Stimulated activated CD4-positive, alpha-beta T cell treated with anti-CD3 and anti-CD28 coated beads, TNF-alpha, amount 100 ng/mL, for 24 hours (primary cell): ENCODE measurements at places on chromosomes 5 and 9.

DNA sequence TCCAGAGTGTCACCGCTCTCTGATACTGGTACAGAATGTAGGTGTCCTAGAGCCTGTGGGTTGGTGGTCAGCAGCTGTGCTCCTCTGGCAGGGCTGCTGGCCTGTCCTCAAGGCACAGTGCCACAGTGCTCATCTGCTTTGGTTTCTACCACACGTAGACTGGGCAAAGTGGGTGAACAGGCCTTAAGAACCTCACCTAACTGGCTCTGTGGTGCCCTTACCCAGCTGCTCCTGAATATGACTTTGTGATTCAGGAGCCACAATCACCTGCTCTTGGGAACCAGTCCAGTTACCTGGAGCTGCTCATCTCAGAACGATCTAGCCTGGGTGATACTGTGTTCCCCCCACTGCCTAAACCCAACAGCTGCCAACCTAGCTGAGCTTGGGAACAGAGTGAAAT lies 6.4 kb downstream of the NOP16 start:
- DNase-seq, result no peak

GRCh38 chr9:127562841-127563401 lies 49.2 kb upstream of the STXBP1 start:
- DNase-seq, result no peak

GRCh38 chr9:70415476-70415875 lies 1.0 kb upstream of the KLF9 start:
- no peak for DNase-seq

DNA sequence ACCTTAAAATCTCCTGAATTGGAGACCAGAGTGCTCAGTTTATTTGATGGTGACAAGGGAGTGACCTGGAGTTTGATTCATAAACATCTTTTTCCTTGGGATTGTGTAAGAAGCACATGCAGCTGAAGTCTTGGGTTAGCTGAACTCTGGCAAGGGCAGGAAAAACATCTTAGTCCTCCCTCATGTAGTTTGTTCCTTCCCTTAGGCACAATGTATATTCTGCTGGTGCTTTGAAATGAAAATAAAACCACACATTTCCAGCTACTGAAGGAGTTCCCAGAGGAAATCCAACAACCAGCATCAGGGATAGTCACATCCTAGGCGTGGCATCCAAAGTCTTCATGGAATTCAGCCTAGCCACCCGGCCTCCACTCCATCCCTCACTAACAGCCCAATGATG lies 95.2 kb upstream of the PAPPA start:
- DNase-seq, result no peak

DNA sequence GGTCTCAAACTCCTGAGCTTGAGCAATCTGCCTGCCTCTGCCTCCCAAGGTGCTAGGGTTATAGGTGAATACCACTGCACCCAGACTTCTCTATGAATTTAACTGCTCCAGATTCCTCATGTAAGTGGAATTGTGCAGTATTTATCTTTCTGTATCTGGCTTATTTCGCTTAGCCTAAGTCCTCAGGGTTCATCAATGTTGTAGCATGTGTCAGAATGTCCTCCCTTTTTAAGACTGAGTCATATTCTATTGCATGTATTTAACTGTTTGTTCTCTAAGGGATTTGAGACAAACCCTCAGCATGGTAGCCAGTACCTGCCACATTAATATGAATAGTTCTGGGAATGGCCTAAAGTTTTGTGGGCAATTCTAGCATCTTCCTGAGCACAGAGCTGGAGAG lies 53.9 kb upstream of the TUT7 start:
- no peak for DNase-seq

- no peak for DNase-seq
These were observed 427.9 kb upstream of the CLINT1 start for GRCh38 chr5:158286827-158287226.

GRCh38 chr5:108360280-108360679 lies 21.6 kb downstream of the FBXL17 start:
- DNase-seq, result no peak

GRCh38 chr5:81286059-81286617 lies 15.2 kb upstream of the ZCCHC9 start:
- DNase-seq, result no peak

- DNase-seq, result no peak
These were observed 337.7 kb downstream of the FBXL7 start for GRCh38 chr5:15837551-15838289.

- DNase-seq, result no peak
These were observed 45.1 kb downstream of the TTC1 start for GRCh38 chr5:160054047-160054446.

- no peak for DNase-seq
These were observed 204.2 kb downstream of the TAF11L14 start for GRCh38 chr5:17838469-17838868.

- DNase-seq, result no peak
These were observed 128.6 kb upstream of the GRHPR start for GRCh38 chr9:37293664-37294524.

DNA sequence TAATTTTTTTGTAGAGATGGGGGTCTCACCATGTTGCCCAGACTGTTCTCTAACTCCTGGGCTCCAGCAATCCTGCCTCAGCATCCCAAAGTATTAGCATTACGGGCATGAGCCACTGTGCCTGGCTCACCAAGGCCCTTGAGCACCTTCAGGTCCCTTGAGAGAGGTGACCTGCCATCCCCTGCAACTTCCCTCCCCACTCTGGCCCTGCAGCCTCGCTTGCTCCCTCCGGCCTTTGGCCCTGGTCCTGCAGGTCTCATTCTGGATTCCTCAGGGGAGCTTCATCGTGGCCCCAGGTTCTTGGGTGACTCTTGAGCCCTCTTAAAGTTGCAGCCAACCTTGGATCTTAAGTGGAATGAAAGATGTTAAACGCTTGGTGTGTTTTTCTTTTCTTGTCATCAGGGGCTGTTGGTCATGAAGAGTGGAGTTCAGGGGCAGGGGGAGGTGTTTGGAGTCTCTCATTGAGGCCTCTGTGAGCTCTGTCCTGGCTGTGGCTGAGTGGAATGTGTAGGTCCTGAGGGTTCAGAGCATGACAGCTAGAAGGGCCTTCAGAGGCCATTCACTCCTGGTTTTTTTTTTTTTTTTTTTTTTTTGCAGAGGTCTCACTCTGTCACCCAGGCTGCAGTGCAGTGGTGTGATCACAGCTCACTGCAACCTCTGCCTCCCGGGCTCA lies 33.0 kb downstream of the PPARGC1B start:
- DNase-seq, result no peak

DNA sequence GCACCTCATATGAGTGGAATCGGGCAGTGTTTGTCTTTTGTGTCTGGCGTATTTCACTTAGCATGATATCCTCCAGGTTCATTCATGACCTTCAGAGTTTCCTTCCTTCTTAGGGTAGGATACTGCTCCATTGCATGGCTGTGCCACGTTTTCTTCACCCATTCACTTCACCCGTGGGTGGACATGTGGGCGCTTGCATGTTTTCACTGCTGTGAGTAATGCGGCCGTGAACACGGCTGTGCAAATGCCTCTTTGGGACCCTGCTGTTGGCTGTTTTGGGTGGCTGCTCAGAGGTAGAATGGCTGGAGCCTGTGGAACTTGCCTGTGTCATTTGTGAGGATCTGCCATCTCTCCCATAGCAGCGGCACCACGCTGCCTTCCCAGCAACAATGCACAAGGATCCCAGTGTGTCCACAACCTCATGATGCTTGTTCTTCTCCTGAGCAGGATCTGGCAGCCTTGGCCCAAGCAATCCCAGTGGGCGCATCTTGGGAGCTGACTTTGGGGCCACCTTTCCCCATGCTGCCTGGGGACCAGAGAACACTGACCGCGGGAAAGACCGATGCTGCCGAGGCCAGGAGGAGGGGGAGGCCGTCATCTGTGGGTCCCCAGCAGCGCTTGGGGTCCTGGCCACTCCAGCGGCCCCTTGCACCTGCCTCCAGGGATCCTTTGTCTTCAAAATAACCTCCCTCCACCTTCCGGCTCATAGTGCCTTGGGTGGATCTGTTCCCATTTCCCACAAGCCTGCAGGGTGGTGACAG lies 2.3 kb upstream of the SCGB3A1 start:
- DNase-seq, result no peak

- no peak for DNase-seq
These were observed 77.2 kb upstream of the OSMR start for GRCh38 chr5:38768412-38769211.

GRCh38 chr9:126413391-126414068 lies 86.9 kb downstream of the MVB12B start:
- no peak for DNase-seq

- no peak for DNase-seq
These were observed 30.3 kb downstream of the CEP72 start for GRCh38 chr5:642481-642880.

GRCh38 chr5:175246242-175246888 lies 197.6 kb downstream of the DRD1 start:
- no peak for DNase-seq

GRCh38 chr5:156534085-156534484 lies 207.1 kb downstream of the SGCD start:
- DNase-seq, result no peak

GRCh38 chr9:93670208-93671019 lies 94.0 kb downstream of the PHF2 start:
- DNase-seq, result no peak

GRCh38 chr9:135883410-135884089 lies 23.8 kb downstream of the CAMSAP1 start:
- no peak for DNase-seq

DNA sequence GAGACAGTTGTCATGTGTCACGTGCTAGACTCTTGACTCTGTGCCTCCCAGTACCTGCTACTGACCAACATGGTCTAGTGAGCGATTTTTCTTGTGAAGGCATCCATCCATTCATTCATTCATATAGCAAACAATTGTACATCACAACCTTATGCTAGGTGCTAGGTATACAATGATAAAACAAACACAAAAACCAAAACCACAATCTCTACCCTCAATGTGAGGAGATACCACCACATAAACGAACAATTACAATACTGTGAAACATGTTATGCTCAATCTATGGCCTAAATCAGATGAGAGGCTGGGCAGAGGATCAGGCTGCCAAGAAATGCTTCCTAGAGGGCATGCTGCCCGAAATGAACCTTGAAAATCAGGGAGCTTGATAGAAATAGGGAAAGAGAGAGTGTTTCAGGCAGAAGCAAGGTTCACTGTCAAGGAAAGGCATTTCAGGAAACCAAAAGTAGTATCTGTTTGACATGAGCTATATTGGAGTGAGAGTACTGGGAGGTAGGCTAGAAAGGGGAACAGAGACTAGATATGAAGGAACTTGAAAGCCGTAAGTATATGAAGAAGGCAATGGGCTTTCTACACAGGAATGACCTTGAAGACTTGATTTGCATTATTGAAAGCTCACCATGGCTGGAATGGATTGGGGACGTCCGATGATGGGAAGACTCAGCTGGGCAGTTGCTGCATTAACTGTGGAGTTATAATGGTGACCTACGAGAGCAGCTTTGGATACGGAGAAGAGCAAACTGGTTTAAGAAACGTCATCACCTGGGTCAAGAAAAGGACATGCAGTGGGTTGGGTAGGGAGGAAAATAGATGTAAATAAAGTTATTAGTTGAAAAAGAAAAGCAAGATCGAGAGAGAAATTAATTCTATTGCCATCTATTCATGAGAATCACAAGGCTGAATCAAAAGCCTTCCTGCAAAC lies 90.1 kb downstream of the THBS4 start:
- no peak for DNase-seq

GRCh38 chr5:57839025-57839424 lies 356.4 kb upstream of the ACTBL2 start:
- DNase-seq, result no peak

- DNase-seq, result no peak
These were observed 233.7 kb downstream of the ADAMTSL1 start for GRCh38 chr9:18707489-18708205.

- DNase-seq, result no peak
These were observed 11.3 kb downstream of the SIL1 start for GRCh38 chr5:139186752-139187326.

GRCh38 chr9:133277467-133277866 lies 2.5 kb upstream of the ABO start:
- no peak for DNase-seq

DNA sequence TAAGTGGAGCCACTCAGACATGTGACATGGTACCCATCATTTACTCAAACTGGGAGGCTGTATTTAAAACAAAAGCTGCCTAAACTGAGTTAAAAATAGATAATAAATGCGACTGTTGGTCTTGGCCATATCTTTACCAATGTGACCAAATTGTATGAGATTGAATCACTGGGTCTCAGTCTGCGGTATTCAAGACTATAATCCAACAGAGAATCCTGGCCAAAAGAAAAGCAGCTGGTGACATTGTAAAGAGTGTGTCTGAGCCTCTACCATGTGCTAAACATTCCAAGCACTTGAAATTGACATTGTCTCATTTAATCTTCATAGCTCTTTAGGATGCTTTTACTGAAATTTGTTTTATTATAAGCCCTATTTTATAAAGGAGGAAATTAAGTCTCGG lies 282.6 kb downstream of the ZNF608 start:
- DNase-seq, result no peak
